ENCODE measurements at places on chromosomes 2 and 18.
A peak's percentile ranks its signal among the peaks of the same experiment; 100 is the strongest.

GRCh38 chr18:10070561-10071000, 156.8 kb downstream of the VAPA start:
- DNase-seq: no peak

- DNase-seq: no peak
These were observed 468.1 kb upstream of the MYT1L start for GRCh38 chr2:2799151-2799697.

DNA sequence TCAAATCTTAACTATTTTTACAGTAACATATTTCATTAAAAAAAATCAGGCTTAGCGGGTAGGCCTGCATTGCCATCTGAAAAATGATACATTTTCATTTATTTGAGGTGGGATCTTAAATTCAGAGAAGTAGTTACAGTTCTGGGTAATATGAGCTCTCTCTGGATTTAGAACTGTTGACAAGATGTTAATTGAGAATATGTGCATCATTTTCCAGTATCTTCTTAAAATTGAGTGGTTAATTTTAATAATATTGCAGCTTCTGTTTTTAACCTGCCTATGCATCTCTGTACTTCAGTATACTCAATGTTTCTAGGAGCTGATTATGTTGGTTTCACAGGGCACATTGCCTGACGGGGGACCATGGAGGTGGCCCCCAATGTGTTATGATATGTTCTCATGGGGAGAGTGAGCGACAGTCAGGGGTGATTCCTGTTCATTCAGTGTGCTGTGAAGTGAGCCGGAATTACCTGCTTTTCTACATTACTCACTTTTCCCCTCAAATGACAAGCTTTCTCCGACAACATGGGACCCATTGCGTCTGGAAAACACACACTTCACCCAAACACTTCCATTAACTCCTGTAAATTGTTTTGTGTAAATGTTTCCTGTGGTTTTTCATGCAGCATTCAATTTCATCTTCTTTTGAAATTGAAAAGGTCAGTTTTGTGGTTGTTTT, 406.2 kb downstream of the MTX2 start:
- DNase-seq: no peak

- no peak for DNase-seq
These were observed 1241.1 kb upstream of the ZEB2 start for GRCh38 chr2:145760781-145761649.

DNA sequence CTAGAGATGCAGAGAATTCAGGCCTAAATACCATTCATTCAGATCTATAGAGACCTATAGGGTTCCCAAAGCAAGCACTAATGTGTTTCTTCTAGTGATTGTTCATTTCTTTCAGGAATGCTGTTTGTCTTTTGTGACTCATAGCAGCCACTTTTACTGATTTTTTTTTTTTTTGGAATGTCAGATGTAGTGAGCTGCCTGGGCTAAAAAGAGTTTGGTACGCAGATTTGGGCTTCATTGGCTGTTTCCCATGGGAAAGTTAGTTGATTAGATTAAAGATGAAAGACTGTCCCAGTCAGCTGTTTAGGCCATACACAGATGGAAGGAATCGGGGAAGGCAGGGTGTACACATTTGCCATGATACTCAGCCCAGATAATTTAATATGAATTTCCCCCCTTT, 87.6 kb downstream of the CDC42EP3 start:
- no peak for DNase-seq

GRCh38 chr18:70029163-70029562, 81.5 kb upstream of the CD226 start:
- no peak for DNase-seq

- peak; percentile 76 for DNase-seq
These were observed at the start of gene ANKRD29 for GRCh38 chr18:23662309-23663263. TSS of gene ANKRD29 (minus strand) at chr18:23662911. CDS start at chr18:23662730, 181 bp downstream.

- DNase-seq: no peak
These were observed 48.2 kb upstream of the CCDC141 start for GRCh38 chr2:179098080-179098689.

GRCh38 chr2:237085248-237086221, at the start of gene COPS8:
TSS of gene COPS8 (plus strand) at chr2:237085889. CDS start at chr2:237085965, 76 bp downstream.
- peak; percentile 94 for DNase-seq

DNA sequence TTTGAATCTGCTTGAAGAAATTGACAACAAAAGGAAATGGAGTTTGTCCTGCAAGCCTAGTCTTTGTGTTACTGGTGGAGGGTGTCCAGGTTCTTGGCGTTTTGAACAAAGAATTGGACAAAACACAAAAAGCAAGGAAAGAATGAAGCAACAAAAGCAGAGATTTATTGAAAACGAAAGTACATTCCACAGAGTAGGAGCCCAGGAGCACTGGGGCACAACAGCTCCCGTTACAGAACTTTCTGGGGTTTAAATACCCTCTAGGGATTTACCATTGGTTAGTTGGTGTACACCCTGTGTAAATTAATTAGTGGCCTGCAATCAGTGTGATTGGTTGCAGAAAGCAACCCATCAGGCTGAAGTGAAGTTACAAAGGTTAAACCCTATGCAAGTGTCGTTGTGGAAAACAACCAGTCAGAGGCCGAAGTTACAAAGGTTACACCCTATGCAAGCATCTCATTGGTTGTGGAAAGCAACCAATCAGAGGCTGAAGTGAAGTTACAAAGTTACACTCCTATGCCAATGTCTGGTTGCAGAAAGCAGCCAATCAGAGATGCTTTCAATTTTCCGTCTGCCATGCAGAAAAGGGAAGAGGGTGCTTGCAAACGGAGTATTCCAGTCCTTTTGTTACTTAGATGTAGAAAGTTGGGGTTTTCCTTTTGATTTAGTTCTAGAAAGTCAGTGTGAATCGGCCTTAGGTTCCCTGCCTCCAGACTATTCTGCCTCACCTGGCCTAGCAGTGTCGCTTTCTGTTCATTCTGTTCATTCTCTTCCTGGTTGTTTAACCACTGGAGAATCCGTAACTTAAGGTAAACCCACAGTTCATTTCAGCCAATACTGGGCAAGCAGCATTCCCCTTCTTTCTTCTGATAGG, 47.6 kb upstream of the PTH2R start:
- no peak for DNase-seq

GRCh38 chr2:194105358-194105757, 1551.7 kb upstream of the SLC39A10 start:
- DNase-seq: no peak

GRCh38 chr2:150095361-150096095, 391.9 kb downstream of the RND3 start:
- no peak for DNase-seq

DNA sequence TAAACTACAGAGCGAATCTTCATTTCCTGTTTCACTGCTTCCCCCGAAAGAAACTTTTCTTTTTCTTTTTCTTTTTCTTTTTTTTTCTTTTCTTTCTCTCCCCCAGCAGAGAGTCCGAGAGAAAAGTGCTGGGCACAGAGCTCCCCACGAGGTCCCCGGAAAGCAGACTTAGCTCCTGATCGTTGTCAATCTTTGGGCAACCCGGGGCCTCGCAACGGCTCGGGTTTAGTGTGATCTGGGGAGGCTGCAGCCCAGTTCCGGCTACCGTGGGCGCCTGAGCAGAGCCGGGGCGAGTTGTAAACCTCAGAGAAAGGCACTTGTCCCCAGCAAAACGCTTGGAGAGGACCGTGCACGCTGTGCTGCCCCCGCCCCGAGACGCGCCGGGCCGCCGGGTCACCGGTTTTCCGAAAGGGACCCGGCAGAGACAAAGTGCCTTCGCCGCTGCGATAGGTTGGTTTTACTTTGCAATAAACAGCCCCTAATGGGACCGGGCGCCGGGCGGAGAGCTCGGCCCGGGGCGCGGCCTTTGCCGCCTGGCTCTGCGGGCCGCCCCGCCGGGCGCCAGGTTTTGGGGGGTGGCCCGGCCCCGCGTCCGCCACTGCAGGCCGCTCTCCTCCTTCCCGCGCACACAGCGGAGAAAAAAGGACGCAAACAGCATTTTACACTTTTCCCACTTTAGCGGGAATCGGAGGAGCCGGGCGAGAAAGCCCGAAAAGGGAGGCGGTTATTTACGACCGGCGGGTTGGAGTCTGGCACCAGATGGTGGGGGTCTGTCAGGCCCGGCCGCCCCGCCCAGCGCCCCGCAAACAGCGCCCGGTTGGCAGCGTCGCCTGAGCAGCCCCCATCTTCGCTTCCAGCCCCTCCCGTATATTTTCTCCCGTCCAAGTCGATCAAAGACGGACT, 136.0 kb downstream of the INSIG2 start:
- peak; percentile 44 for DNase-seq

DNA sequence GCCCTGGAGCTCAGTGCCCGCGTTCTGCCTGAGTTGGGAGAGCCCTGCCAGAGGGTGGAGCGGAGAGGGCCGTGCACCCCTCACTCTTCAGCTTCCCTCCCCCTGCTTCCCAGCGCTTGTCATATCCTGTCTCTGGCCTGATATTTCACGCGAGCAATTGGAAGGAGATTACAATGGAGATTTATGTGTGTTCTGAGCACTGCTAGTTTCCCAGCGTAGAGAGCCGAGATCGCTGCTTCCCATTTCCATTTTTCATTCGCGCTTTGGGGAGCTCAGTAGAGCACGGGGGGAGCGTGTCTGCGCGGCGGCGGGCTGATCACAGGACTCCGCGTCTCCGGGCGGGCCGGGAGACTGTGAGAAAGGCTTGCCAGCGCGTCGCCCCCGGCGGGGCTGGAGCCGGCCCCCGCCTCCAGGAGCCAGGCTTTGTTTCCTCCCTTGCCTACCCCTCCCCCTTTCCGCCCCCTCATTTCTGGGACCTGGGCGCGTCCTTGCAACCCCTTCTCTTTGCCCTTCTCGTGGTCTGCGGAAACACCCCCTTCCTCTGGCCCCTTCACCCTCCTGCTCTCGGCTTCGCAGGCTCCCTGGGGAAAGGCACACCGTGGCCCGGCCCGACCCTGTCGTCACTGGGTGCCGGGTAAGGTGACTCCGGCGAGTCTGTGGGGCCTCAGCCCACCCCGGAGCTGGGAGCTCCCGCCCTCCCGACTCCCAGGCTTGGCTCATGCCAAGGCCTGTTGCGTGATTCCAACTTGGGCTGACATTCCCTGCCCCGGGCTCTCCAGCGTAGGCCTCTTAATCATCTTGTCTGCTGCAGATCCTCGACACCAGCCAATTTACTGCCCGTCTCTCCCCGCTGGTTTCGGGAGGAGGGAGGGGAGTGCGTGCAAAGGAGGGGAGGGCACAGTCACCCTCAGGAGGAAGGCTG, 5.8 kb downstream of the DLX2 start:
- no peak for DNase-seq

DNA sequence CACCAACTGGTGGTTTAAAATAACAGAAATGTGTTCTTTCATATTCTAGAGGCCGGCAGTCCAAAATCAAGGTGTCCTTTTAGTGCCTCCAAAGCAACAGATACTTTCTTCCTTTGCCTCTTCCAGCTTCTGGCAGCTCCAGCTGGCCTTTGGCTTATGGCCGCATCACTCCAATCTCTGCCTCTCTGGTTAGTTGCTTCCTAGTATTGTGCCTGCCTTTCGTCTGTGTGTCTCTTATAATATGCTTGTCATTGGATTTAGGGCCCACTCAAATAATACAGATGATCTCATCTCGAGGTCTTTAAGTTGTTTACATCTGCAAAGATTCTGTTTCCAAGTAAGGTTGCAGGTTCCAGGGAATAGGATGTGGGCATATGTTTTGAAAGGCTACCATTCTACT, 855.2 kb upstream of the ID2 start:
- DNase-seq: no peak

Measured in activated CD4-positive, alpha-beta memory T cell treated with anti-CD3 and anti-CD28 coated beads for 36 hours (primary cell).